ENCODE measurements at places on chromosomes 12 and 14.

GRCh38 chr12:67354966-67355365, 85.8 kb downstream of the CAND1 start:
- no peak for DNase-seq

DNA sequence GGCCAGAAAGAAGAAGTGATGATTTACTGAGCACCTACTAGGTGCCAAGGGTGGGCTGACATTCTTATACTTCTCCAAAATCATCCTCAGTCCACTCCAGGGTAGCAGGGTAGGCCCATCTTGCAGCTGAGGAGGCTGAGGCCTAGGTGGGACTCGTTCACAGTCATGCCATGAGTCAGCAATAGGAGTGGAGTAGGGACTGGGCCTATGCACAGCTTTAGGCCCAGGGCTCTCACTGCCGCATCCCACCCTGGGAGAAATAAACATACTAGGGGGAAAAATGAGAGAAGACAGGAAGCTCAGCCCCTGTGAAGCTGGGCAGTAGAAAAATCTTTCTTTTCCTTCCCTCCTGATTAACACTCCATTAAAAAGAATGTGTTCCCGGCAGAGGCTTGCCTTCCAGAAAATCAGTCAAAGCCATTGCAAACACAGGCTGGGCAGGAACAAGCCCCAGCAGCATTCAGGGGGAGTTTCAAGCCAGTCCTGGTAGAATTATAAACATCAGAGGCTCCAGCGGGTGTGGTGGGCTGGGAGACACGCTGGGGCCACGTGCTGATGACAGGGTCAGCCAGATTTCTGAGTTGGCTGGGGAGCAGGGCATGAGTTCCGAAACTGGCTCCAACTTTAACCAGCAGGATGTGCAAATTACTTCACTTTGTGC, 1.8 kb downstream of the HSPB8 start:
- DNase-seq = no peak

- DNase-seq = no peak
These were observed 11.2 kb downstream of the MAP4K5 start for GRCh38 chr14:50520947-50521815.

- no peak for DNase-seq
These were observed 23.1 kb downstream of the METAP2 start for GRCh38 chr12:95497031-95497430.

DNA sequence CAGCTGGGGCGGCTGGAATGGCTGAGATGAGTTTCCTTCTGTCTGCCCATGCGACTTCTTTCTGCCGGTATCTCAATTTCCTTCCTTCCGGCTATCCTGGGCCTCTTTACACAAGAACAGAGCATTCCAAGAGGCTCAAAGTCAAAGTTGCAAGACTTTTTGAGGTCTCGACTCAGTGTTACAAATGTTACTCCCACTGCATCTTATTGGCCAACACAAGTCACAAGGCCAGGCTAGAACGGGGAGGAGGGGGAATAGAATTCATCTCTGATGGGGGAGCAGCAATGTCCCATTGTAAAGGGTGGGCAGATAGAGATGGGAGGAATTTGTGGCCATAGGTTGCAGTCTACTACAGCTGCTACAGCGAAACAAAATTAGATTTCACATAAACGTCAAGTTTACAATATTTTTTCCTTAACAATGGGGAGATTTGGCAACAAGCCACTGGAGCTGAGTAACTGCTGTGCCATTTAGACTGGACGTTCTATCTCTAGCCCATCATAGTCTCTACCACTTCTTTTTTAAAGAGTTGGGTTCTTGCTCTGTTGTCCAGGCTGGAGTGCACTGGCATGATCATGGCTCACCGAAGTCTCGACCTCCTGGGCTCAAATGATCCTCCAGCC, 9.5 kb upstream of the NYNRIN start:
- DNase-seq = no peak
